ENCODE measurements at places on chromosomes 7 and 10. TPM values are rescaled to one million over a fixed set of nuclear protein-coding genes. Genes with fewer than 3 reads are reported as not detected.

The ASB15 gene
- not detected for total RNA-seq

The SYNPO2L gene
- not detected for total RNA-seq

The SP4 gene
- total RNA-seq: 1.2 TPM

The ZNF800 gene
- 8.9 TPM for total RNA-seq

The NUTM2E gene
- total RNA-seq: 0.52 TPM

The CARD11 gene
- 1.4 TPM for total RNA-seq

The CASP2 gene
- 21.4 TPM for total RNA-seq

The CTAGE15 gene
- total RNA-seq: not detected

The FAM25C gene
- total RNA-seq: 4.7 TPM

The DYNC1I1 gene
- 0.27 TPM for total RNA-seq

The AGAP3 gene
- total RNA-seq: 71.6 TPM

The ADRB1 gene
- total RNA-seq: 0.94 TPM

The PRSS2 gene
- total RNA-seq: not detected

The C10orf105 gene
- not detected for total RNA-seq

The TMEM120A gene
- total RNA-seq: 33.0 TPM

The SLC18A3 gene
- not detected for total RNA-seq

The SLC25A13 gene
- 31.0 TPM for total RNA-seq

The CTNNA3 gene
- total RNA-seq: not detected

The ACSM6 gene
- not detected for total RNA-seq

The PAX4 gene
- total RNA-seq: not detected

The SNX10 gene
- total RNA-seq: 4.3 TPM

The ANXA8L1 gene
- 85.5 TPM for total RNA-seq

The PGAM2 gene
- not detected for total RNA-seq

The NEUROD6 gene
- not detected for total RNA-seq

The CREB5 gene
- total RNA-seq: 4.4 TPM

All from A549 treated with CpdA at 1 μM for 4 hours (cell line).